Osteoblast (primary cell): ENCODE measurements at places on chromosomes 6 and 20. TPM values are rescaled to one million over a fixed set of nuclear protein-coding genes. Genes with fewer than 3 reads are reported as not detected.

The OPN5 gene
- total RNA-seq = under 0.01 TPM in 1 of 2 replicates, not detected in the other

The RRP36 gene
- 84.0 and 90.2 TPM in 2 replicates for total RNA-seq

The HUS1B gene
- 0.59 and 0.72 TPM in 2 replicates for total RNA-seq

GRCh38 chr6:135657207-135657606 lies 159.7 kb upstream of the AHI1 start:
- no peak for DNase-seq

DNA sequence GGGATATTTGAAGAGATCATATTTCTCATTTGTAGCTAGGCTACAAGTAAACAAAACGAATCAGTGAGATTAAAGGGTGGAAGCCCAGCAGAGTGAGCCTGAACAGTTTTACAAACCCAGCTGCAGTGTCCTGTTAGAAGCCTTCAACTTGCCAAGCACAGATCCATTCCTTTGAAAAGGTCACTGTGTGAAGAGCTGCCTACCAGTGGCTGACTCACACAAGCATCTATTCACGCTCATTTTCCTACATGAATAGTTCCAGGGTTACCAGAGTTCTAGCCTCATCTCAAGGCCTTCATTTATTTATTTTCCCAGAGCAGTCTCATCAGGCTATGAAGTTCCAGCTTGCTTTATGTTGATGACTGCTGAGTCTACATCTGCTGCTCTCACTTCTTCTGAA lies 25.7 kb upstream of the MLIP start:
- DNase-seq = no peak

- no peak for DNase-seq
These were observed 37.5 kb upstream of the PDE7B start for GRCh38 chr6:135814043-135814442.

GRCh38 chr20:53141201-53142050 lies 169.3 kb downstream of the TSHZ2 start:
- no peak for DNase-seq
